ENCODE measurements at places on chromosomes 7 and 10.
A peak's percentile ranks its signal among the peaks of the same experiment; 100 is the strongest.

DNA sequence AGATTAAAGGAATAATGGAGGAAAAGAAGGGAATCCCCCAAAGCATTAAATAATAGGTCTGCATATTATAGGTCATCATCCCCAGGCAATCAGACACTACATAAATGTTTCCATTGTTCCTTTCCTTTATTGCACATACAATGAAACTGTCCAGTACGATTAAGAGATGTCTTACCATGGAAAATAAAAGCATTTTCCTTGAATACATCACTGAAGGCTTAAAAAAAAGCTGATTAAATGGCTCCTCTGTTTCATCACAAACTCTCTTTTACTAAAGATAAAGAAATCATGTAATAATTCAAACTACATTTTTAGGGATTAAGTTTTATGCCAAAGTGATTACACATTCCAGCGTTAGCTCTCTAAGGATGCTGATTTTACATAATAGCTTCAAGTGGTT lies 316.0 kb downstream of the AGMO start:
- no peak for DNase-seq

DNA sequence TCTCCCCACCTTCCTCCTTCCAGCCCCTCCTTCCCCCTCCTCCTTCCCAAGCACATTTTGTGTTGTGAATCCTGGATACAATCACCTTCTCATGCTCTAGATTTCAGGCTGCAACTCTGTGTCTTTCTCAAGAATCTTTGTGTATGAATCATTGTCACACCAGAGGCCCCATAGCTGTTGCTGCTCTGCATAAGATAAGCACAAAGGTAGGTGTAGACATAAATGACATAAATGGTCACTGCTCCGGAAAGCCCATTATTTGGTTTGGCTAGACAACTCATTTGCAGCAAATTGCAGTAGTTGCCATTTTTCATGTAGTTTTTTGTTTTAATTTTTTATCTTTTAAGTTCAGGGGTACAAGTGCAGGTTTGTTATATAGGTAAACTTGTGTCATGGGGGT lies 216.3 kb upstream of the NRP1 start:
- DNase-seq = no peak

- DNase-seq = no peak
These were observed 84.5 kb upstream of the WNT16 start for GRCh38 chr7:121244120-121244870.

GRCh38 chr10:23100331-23101030 lies 5.1 kb downstream of the MSRB2 start:
- no peak for DNase-seq

DNA sequence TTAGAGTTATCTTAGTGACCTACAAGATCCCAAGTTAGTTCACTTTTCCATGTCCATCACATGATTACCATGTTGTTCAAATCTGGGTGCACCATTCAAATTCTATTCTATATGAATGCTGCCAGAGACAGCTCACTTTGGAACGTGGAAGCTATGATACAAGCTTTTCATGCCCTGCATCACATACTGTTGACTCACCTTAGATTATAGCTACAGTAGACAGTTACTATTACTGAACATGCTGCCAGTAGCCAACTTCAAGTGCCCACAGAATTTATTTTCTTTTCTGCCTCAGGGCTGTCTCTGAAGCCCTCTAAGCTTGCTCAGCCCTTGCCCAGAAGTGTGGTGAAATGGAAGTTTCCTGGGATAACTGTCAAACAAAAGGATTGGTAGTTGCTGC lies 231.1 kb downstream of the GPR158 start:
- DNase-seq = no peak

DNA sequence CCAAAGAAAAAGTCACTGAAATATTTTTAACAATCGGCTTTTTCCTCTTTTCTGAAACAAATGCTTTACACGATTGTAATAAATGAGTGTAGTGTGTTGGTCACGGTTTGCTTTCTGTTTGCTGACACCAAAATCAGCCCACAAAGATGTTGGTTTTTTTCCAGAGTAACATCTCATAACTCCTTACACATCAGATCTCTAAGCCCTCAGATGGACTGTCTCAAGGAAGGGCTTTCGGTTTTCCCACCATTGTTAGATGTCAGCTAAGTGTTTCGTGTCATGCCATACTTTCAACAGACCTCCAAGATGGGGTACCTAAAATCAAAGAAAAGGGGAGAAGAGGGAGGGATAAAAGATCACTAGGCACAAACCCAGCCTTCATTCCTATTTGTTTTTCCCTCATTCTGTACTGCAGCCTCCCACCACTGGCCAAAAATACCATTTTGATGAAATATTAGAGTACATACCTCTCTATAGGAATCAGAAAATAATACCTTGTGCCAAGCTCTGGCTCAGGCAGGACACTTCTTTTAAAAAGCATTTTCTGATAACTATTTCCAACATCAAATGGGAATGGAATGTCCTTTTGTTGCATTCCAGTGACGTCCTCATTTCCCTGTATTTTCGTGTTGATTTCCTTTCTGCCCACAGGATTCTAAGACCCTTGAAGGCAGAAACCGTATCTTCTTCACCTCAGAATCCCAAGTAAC lies 159.1 kb downstream of the DGKI start:
- no peak for DNase-seq

DNA sequence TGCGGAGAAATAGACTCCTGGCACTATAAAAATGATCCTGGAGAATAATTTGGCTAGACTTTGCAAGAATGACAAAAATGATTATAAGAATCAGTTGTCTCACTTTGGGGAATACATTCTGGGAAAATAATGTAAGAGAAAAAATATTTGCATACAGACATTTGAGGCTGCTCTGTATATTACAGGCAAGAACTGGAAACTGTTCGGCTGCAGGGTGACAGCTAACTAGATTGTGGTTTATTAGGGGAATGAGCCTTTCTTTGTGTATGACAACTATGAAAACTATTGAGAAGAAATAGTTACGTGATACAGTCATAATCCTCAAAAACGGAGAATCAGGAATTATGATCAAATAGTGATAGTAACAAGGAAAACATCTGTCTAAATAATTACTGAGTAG lies 8.6 kb downstream of the TRIM56 start:
- no peak for DNase-seq

GRCh38 chr10:26437637-26438461 lies at the start of gene APBB1IP:
TSS of gene APBB1IP (plus strand) at chr10:26438341. CDS start at chr10:26492327, 53,986 bp downstream.
- peak; percentile 36 for DNase-seq

DNA sequence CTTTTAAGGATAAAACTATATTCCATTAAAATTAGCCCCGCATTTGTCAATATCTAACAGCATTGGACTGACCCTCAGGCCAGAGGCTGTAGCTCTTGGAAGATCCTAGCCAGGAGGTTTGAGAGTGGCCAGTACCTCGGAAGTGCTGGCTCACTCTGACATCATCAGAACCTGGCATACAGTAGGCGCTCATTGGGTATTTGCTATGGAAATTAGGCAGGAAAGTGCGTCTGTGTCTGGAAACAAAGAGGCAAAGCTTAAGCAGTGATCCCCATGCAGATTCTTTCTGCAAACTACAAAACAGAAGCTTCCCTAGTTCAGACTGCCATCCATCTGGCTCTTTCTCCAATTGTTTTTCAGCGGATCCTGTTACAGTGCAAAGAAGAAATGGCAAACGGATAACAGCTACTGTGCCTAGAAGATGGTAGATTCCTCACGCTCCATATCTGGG lies 1.7 kb upstream of the PRKCQ start:
- no peak for DNase-seq

GRCh38 chr10:82535457-82535856 lies 660.5 kb downstream of the NRG3 start:
- DNase-seq = no peak

- DNase-seq = no peak
These were observed 257.8 kb upstream of the PPP2R2D start for GRCh38 chr10:131642966-131643365.

- DNase-seq = no peak
These were observed 143.2 kb downstream of the NRCAM start for GRCh38 chr7:108313086-108313485.

- DNase-seq = no peak
These were observed 13.9 kb downstream of the FKBP6 start for GRCh38 chr7:73341877-73342276.

GRCh38 chr7:24660546-24660945 lies 87.3 kb downstream of the PALS2 start:
- DNase-seq = no peak

DNA sequence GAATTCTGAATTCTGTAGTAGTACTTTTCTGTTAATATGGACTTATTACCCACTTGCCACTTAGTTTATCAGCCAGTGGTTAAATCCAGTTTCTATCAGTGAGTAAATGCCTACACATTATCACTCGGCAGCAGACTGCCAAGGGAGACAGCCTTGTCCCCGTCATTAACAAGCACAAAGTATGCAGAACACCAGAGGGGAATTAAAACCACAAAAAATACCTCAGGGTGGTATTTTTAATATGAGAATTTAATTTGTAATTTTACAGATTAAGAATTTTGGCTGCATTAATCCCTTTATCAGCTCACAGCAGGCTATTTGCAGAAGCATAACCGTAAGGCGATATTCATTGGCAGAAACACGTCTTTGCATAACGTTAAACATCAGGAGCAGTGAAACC lies 150.0 kb upstream of the FZD1 start:
- no peak for DNase-seq

DNA sequence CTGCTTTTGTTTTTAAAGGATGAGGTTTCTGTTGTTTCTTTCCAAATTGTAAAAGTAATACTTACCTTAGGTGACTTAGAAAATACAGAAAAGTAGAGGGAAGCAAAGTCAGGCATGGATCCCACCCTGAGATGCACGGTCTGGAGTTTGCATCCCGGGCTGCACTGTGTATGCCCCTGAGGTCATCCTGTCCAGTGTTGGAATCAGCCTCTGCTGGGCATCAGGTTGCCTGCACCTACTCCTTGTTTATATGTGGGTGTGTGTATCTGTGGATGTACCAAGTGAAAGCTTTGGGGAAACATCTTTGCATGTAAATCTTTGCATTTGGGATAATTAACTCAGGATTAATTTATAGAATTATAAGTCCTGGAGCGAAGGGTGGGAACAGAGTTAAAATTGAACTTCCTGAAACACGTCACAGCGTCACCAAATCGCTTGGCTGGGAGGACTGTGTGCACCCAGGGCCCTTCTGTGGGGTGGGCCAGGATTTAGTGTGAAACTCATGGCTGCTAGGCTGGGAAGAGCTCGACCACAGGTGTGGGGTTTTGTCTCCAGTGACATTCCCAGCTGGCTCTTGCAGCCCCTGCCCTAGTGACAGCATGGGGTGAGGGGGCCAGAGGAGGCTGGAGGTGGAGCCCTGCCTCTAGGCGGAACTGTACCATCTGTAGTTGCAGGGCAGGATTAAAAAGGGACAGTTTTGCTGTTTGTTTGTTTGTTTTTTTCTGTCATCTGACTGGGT lies 27.9 kb downstream of the GTF2IRD1 start:
- no peak for DNase-seq

DNA sequence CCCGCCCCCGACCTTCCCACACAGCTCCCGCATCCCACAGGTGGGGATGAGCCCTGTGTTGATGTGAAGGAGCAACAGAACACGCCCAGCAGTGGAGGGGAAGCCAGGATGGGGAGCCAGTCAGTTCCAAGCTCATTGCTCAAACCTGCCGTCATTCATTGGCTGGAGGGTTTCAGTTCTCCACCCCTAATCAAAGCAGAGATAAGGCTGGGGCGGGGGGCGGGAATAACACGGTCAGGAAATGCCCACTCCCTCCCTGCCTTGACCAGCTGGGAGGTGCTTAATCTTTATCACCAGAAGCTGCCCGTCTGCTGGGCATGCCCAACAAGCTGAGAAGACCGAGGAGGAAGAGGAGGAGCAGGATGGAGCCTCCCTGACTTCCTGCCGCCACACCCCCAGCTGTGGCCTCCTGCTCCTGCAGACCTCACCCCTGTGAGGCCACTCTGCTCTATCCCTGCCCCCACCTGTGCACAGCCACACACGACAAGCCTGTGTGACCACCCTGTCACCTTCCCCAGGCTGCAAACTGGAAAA lies 265.1 kb downstream of the ZEB1 start:
- no peak for DNase-seq

DNA sequence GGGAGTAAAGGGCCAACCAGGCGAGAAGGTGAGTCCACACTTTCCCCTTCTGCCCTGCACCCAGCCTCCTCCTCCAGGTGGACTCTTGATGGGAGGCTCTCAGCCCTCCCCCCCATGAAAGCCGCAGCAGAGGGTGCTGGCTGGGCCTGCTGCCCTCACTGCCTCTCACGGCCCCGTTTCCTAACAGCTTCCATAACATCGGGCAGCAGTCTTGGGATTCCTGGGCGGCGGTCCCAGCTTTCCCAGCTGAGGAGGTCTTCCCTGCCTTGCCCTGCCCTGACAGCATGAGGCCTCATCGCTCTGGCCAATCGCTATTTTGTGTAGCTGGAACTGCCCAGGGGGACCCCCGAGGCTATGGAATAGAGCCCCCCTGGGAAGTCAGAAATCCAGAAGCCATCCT lies 76.3 kb downstream of the COL13A1 start:
- no peak for DNase-seq

GRCh38 chr10:36283827-36284226 lies 641.7 kb upstream of the FZD8 start:
- DNase-seq = no peak

DNA sequence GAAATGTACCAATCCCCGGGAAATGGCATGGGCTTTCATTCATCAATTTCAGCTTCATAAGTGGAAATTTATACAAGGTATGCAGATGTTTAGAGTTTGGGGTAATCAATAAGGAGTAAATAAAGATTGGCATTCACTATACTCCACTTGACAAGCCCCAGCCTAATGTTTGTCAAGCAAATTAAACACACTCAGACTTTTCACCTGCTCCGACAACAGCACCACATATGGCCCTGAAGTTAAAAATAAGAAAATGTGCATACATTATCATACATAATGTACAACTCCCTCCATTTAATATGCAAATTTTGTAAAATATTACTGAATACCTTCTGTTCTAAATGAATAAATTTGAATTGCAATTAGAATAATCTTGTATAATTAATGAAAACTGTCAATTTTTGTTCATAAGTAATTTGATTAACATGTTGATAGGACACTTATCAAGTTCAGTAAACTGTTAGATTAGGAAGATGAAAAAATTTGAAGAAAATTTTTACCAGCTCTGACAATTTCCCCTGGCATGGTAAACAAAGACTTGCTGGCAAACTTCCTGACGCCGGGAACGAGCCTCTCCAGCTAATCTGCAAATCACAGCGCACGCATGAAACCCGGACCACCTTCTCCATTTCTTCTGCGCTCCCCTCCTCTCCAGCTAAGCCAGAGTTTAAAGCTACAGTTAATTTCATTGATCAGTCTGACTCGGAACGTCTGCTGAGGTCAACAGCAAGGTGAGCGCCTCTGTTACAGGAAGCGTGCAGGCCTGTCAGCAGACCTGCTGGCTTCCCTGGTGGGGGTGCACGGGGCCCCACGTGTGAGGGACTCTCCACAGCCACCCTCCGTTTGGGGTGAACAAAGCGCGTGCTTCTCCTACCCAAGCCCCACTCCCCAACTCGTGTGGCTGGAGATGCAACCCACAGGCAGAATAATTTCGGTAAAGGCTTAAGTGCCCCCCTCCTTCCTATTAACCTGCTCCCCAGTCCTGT lies 70.7 kb downstream of the EBF3 start:
- no peak for DNase-seq

- DNase-seq = no peak
These were observed 21.5 kb downstream of the CH25H start for GRCh38 chr10:89185658-89186057.

Data from stimulated activated CD4-positive, alpha-beta T cell treated with anti-CD3 and anti-CD28 coated beads, Interleukin-12 subunit alpha, Interleukin-12 subunit beta, amount 100 ng/mL, for 4 hours (primary cell).